ENCODE measurements at places on chromosomes 7 and 10.

DNA sequence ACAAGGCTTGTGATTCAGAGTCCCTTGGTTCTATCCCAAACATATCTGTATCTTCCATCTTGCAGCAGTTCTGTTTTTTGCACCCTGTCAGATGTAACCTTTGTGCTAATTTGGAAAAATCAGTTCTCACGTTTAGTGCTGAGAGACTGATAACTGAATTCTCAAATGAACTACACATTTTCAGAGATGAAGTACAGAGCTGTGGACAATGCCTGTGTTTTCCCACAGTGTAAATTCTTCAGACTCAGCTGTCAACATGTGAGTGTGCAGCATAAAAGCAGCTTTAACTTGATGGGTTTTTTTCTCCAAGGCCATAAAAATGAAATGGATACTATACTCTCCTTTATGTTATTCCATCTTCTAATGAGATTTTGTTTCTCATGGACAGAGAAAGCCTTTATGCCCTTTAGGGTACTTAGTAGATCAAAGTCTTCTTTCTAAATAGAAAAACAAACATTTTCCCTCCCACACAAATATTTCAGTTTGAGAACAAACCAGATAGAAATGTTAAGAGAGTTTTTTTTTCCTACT is 150.9 kb downstream of the SEMA3A start:
- no peak for DNase-seq

DNA sequence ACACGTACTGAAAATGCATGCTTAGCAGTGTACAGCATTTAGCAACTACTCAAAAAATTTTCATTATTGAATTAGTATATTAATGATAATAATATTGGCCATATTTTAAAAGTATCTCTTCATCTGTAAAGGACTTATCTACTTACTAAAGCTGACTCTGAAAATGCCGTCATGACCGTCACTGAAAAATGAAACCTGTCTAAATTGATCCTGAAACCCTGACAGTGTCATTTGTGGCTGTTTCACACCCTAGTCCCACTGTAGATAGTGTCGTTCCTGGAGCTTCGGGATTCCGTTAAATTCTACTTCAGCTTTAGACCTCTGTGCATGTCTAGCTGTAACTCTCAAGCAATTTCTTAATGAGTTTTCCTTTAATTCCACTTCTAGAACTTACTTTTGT is 35.8 kb upstream of the EZH2 start:
- DNase-seq = no peak

GRCh38 chr10:66828957-66829356 is 96.9 kb upstream of the LRRTM3 start:
- DNase-seq = no peak

GRCh38 chr10:3691482-3691881 is 93.5 kb downstream of the KLF6 start:
- DNase-seq = no peak

- no peak for DNase-seq
Measured at GRCh38 chr7:50356212-50356944, 51.9 kb downstream of the IKZF1 start.

DNA sequence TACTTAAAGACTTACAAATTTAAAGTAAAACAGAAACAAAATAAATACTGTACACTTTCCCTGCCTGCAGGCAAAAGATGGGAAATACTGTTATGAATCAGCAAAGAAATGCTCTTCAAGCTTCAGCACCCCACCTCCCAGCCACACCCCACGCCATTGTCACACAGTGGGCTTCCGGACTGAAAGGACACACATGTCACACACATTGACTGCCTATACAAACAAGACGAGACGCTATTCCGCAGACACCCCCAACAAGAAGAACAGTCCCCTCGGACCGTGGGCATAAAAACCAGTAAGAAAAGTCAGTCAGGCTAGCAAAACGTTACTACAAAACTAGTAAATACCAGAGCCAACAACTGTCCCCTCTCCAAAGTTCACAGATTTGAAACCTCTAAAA is 22.2 kb upstream of the PARP12 start:
- no peak for DNase-seq

DNA sequence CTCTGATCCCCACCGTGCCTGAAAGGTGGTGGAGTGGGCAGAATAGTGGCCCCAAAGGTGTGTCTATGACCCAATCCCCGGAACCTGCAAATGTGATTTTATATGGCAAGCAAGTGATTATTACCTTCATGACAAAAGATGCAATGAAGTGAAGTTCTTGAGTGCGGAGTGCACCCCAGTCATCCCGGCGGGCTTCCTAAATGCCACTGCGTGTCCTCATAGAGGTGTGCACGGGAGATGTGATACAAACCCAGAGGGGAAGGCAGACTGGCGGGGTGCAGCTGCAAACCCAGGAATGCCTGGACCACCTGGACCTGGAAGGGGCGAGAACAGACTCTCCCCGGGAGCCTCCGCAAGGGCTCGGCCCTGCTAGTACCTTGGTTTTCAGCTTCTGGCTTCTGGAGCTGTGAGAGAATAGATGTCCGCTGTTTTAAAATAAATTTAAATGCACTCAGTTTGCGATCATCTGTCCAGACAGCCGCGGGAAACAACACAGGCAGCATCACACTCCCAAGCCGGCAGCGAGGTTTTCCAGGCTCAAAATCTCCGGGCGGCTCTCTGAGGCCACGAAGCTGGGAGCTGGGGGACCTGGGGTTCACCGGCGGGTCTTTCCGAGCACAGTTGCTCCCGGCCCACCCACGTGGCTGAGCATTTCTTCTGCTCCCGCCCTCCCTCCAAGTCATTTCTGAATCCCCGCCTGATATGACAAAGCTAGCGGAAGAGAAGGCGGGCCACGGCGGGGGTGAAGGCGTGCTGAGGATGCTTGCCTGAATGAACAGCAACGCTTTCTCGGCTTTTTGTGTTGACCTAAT is 50.4 kb upstream of the EBF3 start:
- peak; percentile 12 for DNase-seq

GRCh38 chr10:73857446-73857845 is 16.9 kb downstream of the CAMK2G start:
- no peak for DNase-seq

GRCh38 chr10:76408646-76409045 is 977.2 kb downstream of the LRMDA start:
- no peak for DNase-seq

DNA sequence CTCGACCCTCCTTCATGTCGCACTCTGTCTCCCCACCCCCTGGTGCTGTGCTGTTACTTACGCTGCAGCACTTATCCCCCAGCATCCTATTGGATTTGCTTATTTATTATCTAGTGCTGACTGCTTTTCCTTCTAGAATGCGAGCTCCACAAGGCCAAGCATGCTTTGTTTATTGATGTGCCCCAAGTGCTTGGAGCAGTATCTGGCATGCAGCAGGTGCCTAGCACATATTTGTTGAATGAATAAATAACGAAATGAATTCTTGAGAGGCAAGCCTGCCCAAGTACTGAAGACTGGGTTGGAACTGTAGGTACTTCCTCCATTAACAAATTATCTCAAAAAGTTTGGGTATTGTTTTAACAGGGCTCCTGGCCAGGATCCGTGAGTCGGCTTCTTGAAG is 24.8 kb upstream of the ZNF32 start:
- DNase-seq = no peak

- DNase-seq = no peak
Measured at GRCh38 chr10:108037061-108037460, 872.6 kb upstream of the SORCS1 start.

GRCh38 chr7:139365336-139365735 is 5.6 kb downstream of the LUC7L2 start:
- DNase-seq = no peak

GRCh38 chr10:90804354-90804753 is 53.5 kb downstream of the HTR7 start:
- no peak for DNase-seq

DNA sequence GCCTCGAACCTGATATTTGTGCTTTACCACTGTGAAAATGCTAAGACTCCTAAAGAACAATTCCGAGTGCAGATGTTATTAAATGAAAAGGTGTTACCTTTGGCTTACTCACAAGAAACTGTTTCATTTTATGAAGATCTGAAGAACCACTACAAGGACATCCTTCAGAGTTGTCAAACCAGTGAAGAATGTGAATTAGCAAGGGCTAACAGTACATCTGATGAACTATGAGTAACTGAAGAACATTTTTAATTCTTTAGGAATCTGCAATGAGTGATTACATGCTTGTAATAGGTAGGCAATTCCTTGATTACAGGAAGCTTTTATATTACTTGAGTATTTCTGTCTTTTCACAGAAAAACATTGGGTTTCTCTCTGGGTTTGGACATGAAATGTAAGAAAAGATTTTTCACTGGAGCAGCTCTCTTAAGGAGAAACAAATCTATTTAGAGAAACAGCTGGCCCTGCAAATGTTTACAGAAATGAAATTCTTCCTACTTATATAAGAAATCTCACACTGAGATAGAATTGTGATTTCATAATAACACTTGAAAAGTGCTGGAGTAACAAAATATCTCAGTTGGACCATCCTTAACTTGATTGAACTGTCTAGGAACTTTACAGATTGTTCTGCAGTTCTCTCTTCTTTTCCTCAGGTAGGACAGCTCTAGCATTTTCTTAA is 47.7 kb downstream of the MINPP1 start:
- no peak for DNase-seq

DNA sequence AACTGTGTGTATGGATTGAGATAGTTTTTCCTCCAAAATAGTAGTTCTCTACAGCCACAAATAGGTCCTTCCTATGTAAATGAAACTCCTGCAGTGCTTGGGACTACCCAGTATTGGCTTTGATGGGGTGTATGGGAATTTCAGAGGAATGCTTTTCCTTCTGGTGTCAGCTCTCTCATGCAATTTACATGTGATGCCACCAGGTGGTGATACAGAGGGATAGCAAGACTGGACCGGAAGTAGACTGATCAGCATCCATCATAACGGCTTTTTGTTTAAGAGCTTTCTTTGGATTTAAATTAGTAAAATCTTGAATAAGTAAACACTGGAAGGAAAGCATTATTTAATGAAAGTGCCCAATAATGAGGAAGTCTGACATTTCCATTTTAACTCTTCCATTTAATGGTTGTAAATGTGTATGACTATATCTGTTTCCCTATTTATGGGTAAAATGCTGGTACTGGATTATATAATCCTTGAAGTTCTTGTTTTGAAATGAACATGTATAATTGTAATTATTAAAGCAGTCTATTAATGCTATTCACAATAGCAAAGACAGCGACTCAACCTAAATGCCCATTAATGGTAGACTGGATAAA is 22.7 kb downstream of the DYNC1I1 start:
- DNase-seq = no peak

DNA sequence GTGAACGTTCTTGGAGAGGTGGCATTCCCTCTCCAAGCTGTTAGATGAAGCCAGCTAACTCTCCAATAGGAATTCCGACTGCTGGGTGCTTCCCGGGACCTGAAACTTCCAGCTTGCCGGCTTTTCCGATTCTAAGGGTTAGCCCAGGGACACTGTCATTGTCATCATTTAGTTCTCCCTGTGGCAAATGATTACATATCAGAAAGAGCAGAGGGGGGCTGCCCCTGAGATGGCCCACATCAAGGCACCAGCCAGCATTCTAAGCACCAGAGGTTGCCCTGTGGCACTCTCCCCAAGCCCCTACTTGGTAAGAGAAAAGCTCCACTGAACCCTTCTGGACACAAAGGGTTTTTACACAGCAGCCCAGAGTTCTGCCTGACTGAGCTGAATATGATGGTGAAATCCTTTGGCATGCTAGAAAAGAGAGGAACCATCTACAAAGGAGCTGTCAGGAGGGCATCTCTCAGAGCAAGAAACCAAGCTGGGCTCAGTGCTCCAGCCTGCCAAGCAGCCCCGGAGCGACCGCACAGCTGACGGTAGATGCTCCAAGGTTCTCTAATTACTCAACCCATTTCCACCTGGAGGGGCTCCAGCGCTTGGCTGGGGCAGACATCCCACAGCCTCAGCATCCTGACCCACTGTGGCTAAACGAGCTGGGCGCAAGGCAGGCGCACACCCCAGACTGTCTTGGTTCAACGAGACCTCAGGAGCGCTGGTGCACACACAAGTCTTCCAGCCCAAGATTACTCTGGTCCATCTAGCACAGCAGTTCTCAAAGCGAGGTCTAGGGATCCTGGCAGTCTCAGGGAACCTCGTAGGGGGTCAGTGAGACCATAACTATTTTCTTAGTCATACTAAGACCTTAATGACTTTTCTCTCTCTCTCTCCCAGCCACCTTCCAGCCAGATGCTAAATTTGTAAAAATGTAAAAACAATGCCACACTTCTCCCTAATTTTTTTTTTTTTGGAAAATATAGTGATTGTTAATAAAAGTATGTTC is 160.5 kb downstream of the GFRA1 start:
- peak; percentile 40 for DNase-seq

DNA sequence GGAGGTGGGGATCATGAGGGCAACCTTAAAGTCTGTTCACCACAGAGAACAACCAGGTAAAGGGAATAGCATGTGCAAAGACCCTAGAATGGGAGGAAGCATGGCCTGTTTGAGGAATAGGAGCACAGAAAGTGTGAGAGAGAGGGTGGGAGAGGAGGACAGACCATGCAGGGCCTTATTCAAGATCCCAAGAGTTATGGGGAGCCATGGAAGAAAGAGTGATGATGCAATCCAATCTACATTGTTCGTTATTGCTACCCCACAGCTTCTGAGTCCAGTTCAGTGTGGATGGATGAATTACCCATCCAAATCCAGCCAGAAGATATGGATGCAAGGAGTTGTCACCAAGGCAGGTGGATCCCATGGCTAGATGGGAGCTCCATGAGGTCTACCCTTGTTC is 7.8 kb upstream of the EIF4EBP2 start:
- no peak for DNase-seq

DNA sequence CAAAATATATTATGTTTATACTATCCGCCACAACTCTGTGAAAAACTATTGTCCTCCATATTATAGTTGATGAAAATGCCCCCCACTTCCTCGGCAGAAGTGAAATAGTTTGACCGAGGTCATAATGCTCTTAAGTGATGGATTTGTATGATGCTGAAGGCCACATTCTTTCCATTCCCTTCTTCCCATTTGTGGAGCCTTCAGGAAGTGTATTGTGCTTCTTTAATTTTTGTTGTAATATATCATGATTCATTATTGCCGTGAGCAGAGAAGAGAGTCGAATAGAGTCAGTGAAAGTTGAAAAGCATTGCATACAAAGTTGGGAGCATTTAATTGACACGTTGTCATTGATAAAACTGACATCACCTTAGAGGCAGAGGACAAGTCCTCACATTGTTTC is 460.3 kb downstream of the SUGCT start:
- DNase-seq = no peak

- no peak for DNase-seq
Measured at GRCh38 chr7:47370461-47371042, 211.4 kb downstream of the TNS3 start.

DNA sequence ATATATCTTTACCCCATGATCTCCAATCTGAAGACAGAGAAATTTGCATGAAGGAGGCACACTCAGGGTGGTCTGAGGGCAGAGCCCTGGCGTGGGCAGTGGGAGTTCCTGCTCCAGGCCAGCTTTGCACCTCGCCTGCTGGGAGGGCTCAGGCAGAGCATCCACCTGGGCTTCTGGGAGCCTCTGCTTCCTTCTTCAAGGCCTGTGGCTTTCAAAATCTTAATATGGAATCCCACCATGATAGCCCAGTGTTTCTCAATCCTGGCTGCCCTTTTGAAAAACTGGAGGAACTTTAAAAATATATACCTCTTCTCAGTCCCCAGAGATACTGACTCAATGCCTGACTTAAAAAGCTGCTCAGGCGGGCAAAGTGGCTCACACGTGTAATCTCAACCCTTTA is 36.7 kb upstream of the PSAP start:
- DNase-seq = no peak

GRCh38 chr10:15879058-15879457 is 18.8 kb upstream of the MINDY3 start:
- DNase-seq = no peak

Measured in upper lobe of left lung (tissue), 6 donors.